ENCODE measurements at places on chromosomes 12 and 14.

GRCh38 chr14:79420725-79421124 is 790.6 kb downstream of the DIO2 start:
- DNase-seq: no peak

DNA sequence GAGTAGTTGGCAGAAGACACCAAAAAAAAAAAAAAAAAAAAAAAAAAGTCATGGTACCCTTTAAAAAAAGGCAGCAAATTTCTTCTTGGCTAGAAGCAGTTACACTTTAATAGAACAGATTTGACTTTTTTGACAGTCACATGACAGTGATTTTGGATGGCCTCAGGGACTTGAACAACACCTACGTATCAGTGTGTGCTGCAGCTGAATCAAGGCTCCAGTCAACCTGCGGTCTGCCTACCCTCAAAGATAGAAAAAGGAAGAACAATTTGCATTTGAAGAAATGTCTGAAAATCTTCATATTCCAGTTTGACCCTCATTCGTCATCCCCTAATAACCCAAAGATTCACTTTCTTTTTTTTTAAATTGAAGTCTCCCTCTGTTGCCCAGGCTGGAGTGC is 53.9 kb downstream of the MDM2 start:
- DNase-seq: no peak

DNA sequence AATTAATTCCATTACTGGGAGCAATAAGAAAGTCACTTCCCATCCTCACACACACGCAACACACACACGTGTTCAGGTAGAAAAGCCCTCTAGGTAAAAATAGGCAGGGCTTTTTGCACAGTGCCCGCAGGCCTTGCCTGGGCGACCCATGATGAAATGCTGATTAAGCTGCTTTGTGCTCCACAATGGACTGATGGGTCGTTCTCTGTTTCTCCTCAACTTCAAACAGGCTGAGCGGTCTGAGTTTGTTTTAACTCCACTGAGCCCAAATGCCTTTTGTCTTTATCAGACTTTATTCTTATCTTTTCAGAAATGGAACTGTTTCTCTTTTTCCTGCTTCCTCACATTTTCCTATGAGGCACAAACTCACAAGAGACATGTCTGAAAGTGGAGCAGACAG is 9.4 kb upstream of the DACT1 start:
- no peak for DNase-seq

DNA sequence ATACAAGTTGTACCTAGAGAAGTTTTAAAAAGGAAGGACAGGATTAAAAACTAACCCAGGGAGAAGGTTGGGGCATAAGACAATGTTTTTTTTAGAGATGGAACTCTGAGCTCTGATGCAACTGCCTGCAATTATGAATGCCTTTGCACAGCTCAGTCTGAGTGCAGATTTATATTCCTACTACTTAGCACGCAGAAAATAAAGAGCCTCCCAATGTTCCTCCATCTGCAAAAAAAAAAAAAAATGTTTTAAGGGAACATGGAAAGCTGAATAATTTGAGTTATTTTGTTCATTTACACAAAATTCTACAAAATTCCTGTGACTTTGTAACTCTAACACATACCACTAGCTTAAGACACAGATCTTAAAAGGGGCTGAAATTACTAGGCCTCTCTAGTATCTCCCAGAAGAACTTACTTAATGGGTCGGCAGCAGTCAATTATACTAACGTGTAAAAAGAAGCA is 15.7 kb downstream of the CLIP1 start:
- peak; percentile 22 for DNase-seq

DNA sequence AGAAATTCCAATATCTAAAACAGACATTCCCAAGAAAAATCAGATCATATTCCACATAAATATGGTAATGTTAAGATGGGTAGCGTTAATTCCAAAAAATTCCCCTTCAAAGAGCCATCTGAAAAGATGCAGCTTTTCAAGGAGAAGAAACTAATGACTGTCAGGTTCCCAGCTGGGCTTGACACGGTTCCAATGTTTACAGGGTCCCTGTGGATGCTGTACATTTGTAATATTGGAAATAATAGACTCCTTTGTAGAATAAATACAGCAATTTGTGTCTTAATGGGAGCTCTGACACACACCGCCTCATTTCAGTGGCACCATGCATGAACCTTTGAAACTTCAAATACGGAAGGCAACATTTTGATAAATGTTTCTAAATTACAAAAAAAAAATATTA is 140.6 kb downstream of the ITPR2 start:
- no peak for DNase-seq

GRCh38 chr12:108358580-108358965 is 19.5 kb upstream of the CMKLR1 start:
- no peak for DNase-seq

- DNase-seq: no peak
Measured at GRCh38 chr12:52992699-52993557, 13.3 kb upstream of the EIF4B start.

- DNase-seq: no peak
Measured at GRCh38 chr14:64340560-64341196, 46.5 kb upstream of the ESR2 start.

GRCh38 chr14:56414236-56414635 is 165.4 kb upstream of the TMEM260 start:
- no peak for DNase-seq

DNA sequence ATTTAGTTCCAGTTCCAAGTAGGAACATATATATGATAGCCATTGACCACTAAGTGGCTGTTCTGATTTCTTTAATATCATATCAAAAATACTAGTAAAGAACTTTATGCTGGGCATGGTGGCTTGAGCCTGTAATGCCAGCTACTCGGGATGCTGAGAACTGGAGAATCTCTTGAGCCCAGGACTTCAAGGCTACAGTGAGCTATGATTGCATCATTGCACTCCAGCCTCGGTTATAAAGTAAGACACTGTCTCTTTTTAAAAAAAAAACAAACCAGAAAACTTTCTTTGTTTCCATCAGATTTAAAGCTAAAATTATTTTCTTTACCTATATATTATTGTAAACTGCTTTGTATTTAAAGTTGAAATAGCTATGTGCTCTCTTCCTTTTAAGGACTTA is 127.0 kb downstream of the SCAF11 start:
- no peak for DNase-seq

DNA sequence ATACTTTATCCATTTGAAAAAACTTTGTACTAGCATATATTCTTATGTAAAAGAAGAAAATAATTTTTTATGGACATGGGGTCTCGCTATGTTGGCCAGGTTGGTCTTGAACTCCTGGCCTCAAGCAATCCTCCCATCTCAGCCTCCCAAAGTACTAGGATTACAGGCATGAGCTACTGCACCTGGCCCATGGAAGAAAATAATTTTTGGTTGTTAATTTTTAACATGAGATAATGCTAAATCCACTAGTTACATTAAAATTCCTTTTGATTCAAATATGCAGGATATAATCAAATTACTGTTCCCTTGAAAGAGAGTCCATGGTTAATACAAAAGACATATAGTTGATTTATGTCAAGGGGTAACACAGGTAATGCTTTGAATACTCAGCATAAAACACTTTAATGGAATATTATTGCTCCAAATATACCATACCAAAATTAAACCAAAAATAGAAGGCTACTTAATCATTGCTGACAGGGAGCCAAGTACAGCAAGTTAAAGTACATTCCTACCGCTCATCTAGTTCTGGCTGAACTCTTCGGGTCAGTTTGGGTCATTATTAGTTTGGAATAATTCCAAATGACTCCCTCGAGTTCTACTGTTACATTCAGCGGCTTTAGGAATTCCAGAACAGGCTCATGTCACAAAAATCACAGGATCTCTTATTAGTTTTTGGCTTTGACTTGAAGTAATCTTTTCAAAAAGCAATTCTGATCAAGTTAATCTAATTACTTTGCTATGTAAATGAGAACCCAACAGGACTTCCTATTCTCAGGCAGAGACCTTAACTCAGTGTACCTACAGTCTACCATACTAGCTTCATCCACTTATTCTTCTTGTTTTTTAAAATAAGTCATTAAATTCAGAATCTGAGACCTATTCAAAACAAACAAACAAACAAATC is 6.1 kb downstream of the SOS2 start:
- DNase-seq: peak; percentile 9

GRCh38 chr12:11761869-11762567 is 112.5 kb downstream of the ETV6 start:
- DNase-seq: no peak

DNA sequence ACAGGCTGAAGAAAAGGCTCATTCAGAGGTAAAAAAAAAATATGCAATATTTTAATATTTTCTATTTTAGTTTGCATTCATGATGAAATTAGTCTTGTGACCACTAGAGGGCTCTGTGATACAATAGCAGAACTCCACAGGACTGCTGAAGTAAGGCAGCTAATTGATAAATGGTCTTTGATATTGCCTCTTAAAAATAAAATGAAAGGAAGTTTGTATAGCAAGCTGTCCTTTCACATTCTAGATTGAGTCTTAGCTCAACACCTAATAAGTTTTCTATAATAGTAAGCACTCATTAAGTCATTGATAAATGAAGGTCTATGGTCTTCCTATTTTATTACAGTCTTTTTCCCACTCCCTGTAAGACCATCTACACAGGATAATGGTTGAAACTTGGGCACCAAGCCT is 315.7 kb downstream of the NAV3 start:
- DNase-seq: no peak

- no peak for DNase-seq
Measured at GRCh38 chr12:4261655-4262054, 11.9 kb upstream of the CCND2 start.

DNA sequence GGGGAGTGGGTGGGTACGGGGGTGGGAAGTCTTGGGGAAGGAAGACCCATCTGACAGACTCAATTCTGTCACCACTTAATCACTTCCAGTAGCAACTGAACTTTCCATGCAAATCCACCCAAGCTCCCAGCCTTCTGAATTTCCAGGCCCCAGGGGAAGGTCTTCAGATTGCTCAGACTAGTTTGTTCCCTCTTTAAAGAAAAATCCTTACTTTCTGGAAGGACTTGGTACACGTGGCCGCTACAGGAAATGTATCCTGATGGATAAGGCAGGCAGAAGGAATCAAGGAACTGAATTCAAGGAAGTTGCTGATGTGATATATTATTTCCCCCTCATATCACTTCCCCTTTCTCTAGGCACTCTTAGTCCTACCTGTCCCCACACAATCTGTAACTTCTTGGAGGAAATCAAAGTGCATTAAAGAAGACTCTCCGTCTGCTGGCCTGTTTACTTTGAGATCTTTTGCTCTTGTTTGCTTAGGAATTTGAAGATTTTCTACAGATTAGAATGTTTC is 6.4 kb downstream of the NFKBIA start:
- no peak for DNase-seq

- DNase-seq: no peak
Measured at GRCh38 chr12:25146686-25147085, 48.3 kb downstream of the DNAI7 start.

DNA sequence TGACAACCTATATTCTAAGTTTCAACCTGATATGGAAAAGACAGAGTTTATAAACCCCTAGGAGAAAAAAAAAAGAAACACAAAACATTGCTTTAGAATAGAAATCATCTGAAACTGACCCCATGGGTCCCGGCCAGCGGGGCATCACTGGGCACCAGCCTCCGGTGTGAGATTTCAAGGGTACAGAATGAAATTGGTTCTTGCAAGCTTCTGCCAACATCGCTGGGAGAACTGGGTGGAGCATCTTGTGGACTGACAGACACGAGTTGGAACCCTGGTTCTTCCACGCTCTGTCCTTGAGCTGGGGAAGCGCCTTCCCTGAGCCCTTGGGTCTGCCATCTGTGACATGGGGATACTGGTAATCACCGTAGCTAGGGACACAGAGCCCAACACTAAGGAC is 173.6 kb downstream of the PHETA1 start:
- DNase-seq: no peak

GRCh38 chr12:65232476-65233077 is 45.9 kb upstream of the MSRB3 start:
- DNase-seq: no peak

- DNase-seq: no peak
Measured at GRCh38 chr12:107109726-107110719, 16.7 kb upstream of the CRY1 start.

GRCh38 chr14:91383439-91383838 is 34.2 kb downstream of the CCDC88C start:
- DNase-seq: no peak

- DNase-seq: no peak
Measured at GRCh38 chr14:102325791-102326345, 6.3 kb downstream of the ZNF839 start.

GRCh38 chr14:53953002-53953827 is 3.4 kb downstream of the BMP4 start:
- peak; percentile 56 for DNase-seq

DNA sequence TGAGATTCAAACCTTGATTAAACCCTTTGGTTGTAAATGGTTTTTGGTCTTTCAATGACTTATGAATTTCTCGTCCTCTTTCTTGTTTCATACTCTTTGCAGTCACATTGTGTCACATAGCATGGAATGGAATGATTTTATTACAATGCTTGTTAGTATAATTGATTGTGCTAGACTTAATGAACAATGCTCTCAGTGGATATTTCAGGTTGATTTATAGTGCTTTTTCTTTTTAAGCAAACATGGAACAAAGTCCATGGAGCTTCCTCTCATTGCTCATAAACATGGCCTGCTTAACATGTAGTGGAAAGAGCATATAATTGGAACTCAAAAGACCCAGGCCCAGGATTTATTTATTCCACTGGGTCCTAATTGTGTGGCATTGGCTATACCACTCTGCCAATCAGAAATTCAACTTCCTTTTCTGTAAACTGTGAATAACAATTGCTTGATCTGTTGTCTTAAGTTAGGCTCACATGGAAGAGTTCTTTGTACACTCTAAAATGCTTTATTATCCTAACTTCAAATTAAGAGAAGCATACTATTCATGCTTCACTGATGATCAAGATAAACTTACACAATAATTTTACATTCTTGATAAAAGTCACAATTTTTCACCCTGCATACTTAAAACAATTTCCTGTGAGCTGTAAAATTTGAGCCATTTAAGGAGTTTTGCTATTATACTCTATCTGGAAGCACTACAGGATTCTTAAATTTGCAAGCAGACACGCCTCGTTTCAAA is 370.5 kb upstream of the PDE3A start:
- DNase-seq: no peak

DNA sequence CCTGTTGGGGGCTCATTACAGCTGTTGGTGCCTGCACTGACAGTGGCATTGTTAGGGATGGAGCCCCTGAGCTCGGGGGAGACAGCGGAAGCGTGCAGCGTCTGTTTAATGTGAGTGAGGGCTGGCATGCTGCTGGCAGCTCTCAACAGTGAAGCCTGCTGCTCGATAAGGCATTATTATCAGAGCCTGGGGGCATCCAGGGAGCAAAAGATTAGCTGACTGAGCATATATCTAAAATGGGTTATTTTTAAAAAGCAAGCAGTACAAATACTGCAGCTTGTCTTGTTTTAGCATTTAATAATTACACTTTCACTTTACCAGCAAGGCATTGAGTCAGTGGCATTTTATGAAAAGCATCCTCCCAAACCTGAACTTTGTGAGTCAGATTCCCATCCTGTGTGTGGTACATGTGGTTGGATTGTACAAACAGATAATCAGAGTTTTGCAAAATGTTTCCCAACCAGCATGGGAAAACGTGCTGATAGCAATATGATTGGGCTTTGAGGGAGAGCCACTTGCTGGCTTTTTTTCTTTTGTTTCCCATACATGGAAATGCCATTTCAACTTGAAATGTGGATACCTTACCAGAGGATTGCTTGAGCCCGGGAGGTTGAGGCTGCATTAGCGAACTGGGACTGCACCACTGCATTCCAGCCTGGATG is 150.8 kb downstream of the PRKCH start:
- peak; percentile 95 for DNase-seq
